Right atrium auricular region (tissue), 2 donors: ENCODE measurements at places on chromosomes 12 and 14.

GRCh38 chr12:47102845-47103651, 23.3 kb upstream of the AMIGO2 start:
- no peak for DNase-seq

GRCh38 chr12:119373001-119373400, 38.5 kb downstream of the CCDC60 start:
- no peak for DNase-seq

DNA sequence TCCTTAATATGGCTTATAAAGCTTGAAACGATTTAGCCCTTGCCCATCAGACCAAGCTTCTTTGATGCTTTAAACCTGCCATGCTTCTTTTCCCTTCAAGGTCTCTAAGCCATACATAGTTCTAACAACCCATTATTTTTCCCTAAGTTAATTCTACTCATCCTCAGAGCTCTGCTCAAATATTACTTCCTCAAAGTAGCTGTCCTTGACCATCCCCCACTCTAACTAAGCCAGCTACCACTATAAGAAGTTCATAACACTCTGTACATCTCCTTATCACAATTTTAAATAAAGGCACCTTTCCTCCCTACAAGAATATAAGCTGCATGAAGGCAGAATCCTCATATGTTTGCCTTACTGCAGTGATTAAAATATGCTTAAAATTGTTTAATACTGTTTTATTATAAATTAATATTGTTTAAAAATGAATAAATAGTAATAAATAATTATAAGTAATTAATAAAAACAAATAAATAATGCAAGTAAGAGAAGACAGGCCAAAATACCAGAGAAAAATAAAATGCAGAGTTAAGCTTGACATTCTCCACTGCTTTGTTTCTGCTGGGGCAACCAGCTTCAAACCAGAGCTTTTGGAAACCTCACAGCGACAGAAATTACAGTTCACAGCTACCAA, 76.8 kb downstream of the NUMB start:
- no peak for DNase-seq

GRCh38 chr12:1463073-1463905, 131.1 kb downstream of the FBXL14 start:
- DNase-seq: no peak

DNA sequence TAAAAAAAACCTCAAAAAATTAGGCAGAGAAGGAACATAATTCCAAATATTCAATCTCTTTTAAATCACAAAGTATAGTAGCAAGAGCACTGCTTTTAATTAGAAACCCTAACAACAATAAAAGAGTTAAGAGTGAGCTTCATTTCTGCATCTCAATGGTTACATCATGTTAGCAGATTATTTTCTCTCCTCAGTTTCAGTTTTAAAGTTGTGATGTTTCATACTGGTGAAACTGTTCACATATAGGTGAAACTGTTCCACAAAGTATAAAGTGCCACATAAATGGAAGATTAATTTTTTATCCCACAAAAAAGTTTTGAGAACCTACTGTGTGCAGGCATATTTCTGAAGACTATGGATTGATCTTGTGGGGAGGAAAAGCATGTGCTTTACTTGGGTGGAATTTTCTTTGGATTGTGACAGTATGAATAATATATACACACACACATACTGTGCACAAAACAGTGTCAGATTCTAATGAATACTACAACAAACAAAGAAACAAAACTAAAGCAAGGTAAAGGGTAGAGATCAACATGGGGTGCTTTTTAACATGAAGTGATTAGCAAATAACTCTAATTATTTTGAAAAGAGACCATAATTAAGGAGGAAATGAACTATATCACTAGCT, 17.1 kb downstream of the LUM start:
- DNase-seq: no peak
